ENCODE measurements at places on chromosomes 3 and 15.

DNA sequence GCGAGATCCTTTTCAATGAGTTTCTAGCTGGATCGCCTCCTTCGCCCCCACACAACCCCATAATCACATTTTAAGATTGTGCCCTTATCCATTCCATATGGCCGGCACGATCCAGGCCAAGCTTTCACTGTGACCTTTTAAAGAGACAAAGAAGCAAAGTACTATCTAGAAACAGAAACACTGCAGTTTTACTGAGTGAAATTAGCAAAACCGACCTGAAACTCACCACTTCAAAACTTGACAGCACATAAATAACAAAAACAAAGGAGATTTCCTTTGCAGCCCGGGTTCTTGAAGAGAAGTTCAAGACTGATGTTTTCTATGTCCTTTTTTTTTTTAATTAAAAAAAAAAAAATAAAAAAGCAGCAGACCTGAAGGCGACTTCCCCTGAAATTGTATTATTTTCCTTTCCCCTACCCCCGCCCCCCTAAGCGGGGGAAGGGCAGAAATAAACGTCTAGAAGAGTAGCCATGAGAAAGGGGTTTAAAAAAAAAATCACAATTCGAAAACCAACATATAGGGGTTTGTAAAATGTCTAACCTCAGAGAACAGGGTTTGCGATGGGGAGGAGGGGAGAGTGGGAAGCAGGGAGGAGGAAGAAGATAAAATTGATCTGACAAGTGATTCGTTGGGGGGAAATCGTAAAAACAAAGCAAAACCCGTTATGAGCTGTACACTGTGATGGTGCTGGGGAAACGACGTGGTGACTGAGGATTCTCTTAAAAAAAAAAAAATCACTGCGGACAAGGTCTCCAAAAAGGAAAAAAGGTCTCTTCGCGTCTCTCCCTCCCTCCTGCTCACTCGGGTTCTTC, 1.5 kb downstream of the SATB1 start:
- peak; percentile 33 for ATAC-seq

DNA sequence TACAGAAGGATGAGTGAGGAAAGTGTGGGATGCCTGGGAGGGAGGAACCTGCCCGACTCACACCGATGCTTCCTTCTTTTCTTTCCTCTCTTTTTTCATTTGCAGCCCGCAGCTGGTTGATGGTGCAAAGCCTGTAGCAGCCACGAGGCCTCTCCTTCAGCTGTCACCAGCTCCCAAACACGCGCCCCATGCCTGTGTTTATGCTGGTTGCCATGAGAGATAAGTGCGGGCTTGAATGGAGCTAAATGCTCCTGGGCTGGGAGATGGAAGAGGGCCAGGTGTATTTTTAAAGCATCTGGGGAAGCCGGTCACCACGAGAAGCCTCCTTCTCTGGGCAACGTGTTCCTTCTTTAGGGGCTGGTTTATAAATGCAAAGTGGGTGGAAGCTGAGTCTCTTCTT, 9.3 kb downstream of the COLQ start:
- ATAC-seq: no peak

- no peak for ATAC-seq
Observed at GRCh38 chr15:50747523-50747922, 18.0 kb downstream of the SPPL2A start.

- ATAC-seq: no peak
Observed at GRCh38 chr3:194129581-194130133, 6.3 kb upstream of the HES1 start.

DNA sequence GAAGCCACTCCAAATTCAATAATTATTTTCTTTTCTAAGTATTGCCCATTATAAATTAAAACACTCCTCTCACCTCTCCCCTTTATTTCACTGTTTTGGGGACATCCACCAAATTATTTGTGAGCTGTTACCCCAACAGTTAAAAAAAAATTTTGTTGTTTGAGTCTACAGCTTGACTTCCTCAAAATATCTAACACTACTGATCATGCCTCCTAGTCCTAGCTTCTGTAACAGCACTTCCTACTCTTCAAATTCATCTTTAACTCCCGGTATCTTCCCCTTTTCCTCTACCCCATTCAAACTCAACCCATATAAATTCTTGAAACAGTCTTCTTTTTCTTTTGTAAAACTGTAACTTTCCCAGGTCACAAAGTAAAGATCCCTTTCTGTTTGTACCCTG, 15.9 kb downstream of the PARL start:
- no peak for ATAC-seq
